ENCODE measurements at places on chromosomes 3 and 15.

GRCh38 chr15:39797407-39797806, 14.8 kb upstream of the FSIP1 start:
- no peaks in the 10 kb centered on the region for H3K4me1 ChIP-seq
- no peaks in the 10 kb centered on the region for H3K36me3 ChIP-seq
- no peak overlapping the region for H3K4me3 ChIP-seq
- no peak for DNase-seq
- no peaks in the 10 kb centered on the region for H3K27me3 ChIP-seq

DNA sequence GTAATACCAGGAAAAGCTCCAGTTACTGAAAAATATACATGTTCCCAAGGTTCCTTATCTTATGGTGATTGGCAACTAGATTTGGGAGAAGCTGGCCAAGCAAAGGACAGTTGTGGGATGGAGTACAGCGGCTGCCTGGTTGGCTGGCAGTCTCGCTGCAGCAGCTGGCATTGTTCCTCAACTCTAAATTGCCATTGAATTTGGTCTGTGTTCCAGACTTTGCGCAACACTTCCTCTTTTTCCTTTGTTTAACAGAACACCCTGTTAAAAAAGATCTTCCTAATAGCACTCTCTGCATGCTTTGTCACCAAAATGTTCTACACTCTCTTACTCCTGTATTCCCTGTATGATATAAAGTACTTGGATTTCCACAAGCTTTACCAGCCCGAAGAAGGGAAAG, 420.6 kb upstream of the RBMS3 start:
- H3K27ac ChIP-seq = no peak overlapping the region
- H3K36me3 ChIP-seq = no peaks in the 10 kb centered on the region
- DNase-seq = no peak
- H3K4me3 ChIP-seq = no peak overlapping the region
- H3K4me1 ChIP-seq = no peaks in the 10 kb centered on the region

- no peaks in the 10 kb centered on the region for H3K36me3 ChIP-seq
- DNase-seq = no peak
- H3K27me3 ChIP-seq = no peaks in the 10 kb centered on the region
- no peak within 1 kb of the TSS for H3K4me3 ChIP-seq
These were observed at the start of gene DAZL for GRCh38 chr3:16604887-16605602. Gene DAZL, minus strand, starts transcription at chr3:16605423. Its CDS starts 218 bp downstream, at chr3:16605205.

DNA sequence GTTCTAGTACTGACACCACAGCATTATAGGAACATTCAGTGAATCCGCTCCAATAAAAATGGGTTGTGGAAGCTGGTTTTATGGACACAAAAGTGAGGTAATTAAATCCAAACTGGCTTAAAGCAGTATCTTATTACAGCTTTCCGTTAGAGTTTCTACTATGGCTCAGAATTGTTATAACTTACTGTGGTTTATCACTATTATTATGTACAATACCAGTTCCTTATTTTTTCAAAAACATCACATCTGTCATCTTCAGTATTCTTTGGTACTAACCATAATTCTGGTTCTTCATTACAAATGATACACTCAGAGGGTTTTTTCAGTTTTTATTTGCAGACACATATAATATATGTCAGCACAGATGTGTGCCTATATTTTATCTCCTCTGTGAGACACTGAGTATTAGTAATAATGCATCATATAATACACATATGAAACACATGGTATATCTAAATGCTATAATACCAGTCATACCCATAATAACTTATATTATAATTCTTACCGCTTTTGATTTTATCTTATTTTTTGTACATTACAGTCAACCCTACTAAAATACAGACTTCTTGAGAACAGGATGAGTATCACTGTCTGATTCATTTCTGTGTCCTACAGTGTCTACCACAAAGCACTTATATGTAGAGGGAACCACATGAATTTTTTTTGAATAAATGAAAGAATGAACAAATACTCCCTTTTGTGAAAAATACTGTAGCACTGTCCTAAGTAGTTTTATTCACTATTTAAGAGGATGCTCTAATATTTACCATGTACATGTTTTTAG, 39.0 kb downstream of the CMSS1 start:
- DNase-seq = no peak
- no peaks in the 10 kb centered on the region for H3K36me3 ChIP-seq
- H3K27ac ChIP-seq = no peak overlapping the region

DNA sequence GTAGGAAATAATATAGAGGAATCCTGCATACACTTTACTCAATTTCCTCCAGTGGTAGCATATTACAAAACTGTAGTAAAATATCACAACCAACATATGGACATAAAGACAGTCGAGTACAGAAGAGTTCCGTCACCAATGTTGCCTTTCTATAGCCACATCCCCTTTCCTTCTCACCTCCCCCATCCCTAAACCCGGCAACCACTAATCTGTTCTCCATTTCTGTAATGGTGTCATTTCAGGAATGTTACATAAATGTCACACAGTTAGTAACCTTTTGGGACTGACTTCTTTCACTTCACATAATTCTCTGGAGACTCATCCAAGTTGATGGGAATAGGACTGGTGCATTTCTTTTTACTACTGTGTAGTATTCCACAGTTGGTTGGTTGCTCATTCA, 41.4 kb upstream of the ATG7 start:
- no peak overlapping the region for H3K4me3 ChIP-seq
- no peaks in the 10 kb centered on the region for H3K36me3 ChIP-seq
- H3K27ac ChIP-seq = no peak overlapping the region

- H3K27me3 ChIP-seq = no peaks in the 10 kb centered on the region
- DNase-seq = no peak
- H3K27ac ChIP-seq = no peak overlapping the region
- H3K36me3 ChIP-seq = no peaks in the 10 kb centered on the region
- H3K4me3 ChIP-seq = no peak overlapping the region
These were observed 81.9 kb upstream of the PTX3 start for GRCh38 chr3:157354722-157355121.

DNA sequence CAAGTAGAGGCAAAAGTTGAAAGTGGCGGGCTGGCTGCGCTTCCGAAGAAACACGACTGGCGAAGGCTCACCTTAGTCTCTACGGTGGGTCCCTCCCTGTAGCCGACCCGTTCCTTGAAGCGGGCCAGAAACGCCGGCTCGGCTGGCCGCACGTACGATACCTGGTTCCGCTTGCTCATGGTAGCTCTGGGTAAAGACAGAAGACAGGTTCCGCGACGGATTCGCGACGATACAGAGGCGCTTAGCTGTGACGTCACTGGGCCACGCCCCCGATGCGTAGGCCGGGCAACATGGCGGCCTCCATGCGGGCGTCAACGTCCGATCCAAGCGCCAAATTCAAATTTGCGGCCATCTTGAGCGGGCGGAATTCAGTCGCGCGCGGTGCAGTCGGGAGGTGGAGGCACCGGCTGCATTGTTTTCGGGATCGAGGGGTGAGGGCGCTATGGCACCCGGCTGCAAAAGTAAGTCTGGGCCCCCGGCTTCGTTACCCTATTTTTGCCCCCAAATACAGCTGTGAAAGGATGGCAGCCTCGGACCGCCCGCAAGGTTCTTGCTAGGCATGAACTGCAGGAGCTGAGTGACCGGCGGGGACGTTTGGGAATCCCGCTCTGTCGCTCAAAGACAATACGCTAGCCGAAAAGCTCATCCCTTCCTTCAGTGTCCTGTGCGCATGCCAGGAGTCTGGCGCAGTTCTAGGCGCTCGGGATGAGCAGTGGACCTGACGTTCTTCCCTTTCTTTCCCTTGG, at the start of the genes KIAA1143 and KIF15:
TSS of gene KIAA1143 (minus strand) at position 196 of the 746 bp plus-strand sequence. CDS start at position 179, 17 bp downstream.
TSS of gene KIF15 (plus strand) at position 371 of the 746 bp plus-strand sequence. CDS start at position 443, 72 bp downstream.
- DNase-seq = peak; percentile 97
- H3K36me3 ChIP-seq = no peaks in the 10 kb centered on the region
- H3K4me3 ChIP-seq = peak within 1 kb of the TSS; percentile 87
- no peaks in the 10 kb centered on the region for H3K27me3 ChIP-seq

- DNase-seq = no peak
- H3K27me3 ChIP-seq = no peaks in the 10 kb centered on the region
- H3K4me1 ChIP-seq = peaks cover 8% of the 10 kb centered on the region
- no peak overlapping the region for H3K27ac ChIP-seq
These were observed 19.8 kb downstream of the LARP6 start for GRCh38 chr15:70833861-70834765.

- H3K27ac ChIP-seq = no peak overlapping the region
- DNase-seq = no peak
- no peaks in the 10 kb centered on the region for H3K27me3 ChIP-seq
- no peaks in the 10 kb centered on the region for H3K4me1 ChIP-seq
These were observed 518.6 kb downstream of the GBE1 start for GRCh38 chr3:81242871-81243270.

DNA sequence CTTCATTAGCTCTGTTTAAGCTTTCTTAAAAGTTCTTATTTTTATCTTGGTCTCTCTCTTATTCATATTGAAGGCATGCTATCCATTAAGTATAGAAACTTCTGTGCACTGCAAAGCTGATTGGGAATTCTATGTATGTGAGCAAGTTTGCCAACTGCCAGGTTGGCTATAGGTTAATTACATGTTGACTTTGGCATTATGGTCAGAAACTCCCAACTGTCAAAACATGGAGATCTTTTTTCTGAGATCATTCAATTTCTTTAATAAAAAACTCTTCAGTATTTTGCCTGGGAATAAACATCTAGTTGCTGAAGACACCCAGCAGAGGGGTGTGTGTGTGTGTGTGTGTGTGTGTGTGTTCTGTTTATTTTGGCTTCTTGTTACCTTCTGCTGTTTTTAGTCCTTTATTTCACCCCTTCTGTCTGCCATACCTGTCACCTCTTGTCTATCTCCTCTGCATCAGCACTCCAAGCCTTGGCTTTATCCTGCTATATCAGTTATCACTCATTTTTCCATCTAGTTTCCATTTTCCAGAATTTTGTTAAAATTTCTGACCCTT, 1.3 kb upstream of the ARL14 start:
- no peaks in the 10 kb centered on the region for H3K4me1 ChIP-seq
- no peak for DNase-seq
- H3K27me3 ChIP-seq = no peaks in the 10 kb centered on the region
- no peak overlapping the region for H3K4me3 ChIP-seq
- H3K27ac ChIP-seq = no peak overlapping the region

DNA sequence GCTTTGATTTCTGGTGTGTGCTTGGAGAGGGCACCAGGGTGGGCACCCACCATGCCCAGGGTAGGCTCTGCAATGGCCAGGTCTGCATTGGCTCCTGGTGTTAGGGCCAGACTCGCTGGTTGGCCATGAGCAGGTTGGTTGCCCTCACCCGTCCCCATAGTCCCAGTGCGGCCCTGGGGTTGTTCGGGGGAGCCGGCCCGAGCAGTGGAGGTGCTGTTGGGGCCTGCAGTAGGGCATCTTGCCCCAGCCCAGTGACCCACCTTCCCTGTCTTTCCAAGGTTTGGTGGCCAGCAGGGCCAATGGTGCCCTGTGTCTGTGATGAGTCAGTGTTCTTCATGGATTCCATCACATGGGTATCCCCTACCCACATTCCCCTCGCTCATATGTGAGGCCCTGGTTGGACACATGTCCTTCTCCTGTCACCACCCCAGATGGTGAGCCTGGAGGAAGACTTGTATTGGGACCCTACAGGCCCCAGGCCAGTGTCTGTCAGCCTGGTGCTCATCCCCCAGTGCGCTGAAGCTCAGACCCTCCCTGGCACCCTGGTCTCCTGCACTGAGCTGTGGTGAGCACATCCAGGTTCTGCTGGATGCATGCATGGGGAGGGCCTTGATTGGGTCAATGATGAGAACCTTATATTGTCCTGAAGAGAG, 190.1 kb downstream of the UBE3A start:
- H3K4me1 ChIP-seq = no peaks in the 10 kb centered on the region
- peak; percentile 12 for DNase-seq
- no peak overlapping the region for H3K4me3 ChIP-seq
- no peaks in the 10 kb centered on the region for H3K36me3 ChIP-seq
- H3K27me3 ChIP-seq = no peaks in the 10 kb centered on the region
- no peak overlapping the region for H3K27ac ChIP-seq

DNA sequence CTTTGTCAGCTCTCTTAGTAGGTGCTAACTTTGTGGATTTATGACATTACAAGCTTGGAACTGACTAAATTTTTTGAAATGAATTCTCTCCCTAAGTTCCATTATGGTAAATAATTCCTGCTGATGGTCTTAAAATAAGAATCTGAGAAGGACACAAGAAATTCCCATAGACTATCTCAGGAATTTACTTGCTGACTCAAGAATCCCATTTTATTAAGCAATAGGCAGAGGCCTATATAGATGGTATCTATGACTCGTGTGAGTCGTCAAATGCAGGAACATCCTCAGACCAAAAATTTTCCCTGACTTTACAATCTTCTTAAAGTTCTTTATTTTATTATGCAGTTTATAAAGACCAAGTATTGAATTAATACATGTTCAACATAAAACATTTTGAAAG, 30.7 kb upstream of the CBLB start:
- no peak for DNase-seq
- H3K4me1 ChIP-seq = no peaks in the 10 kb centered on the region
- no peaks in the 10 kb centered on the region for H3K36me3 ChIP-seq
- H3K4me3 ChIP-seq = no peak overlapping the region

DNA sequence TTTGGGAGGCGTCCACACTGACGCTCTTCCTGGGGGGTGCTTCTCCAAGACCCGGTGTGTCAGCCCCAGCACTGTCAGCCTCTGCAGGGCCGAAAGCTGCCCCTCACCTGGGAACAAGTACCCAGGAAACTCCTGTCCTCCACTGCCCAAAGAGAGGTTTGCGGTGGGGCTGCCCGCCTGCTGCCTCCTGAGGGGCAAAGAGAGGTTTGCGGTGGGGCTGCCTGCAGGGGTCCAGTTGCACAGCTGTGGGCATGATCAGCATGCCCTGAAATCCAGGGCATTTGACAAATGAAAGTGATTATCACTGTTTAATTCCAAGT, 15.1 kb upstream of the SNRPA1 start:
- no peaks in the 10 kb centered on the region for H3K4me1 ChIP-seq
- H3K36me3 ChIP-seq = no peaks in the 10 kb centered on the region
- no peak overlapping the region for H3K27ac ChIP-seq
- no peak for DNase-seq
- H3K4me3 ChIP-seq = no peak overlapping the region
- H3K27me3 ChIP-seq = no peaks in the 10 kb centered on the region

All from ovary (tissue), 10 donors.